ENCODE measurements at places on chromosomes 1 and 21. TPM values are rescaled to one million over a fixed set of nuclear protein-coding genes. Genes with fewer than 3 reads are reported as not detected.

Gene ST6GALNAC3
- 12.4 TPM for total RNA-seq

Gene APCS
- total RNA-seq = not detected

DNA sequence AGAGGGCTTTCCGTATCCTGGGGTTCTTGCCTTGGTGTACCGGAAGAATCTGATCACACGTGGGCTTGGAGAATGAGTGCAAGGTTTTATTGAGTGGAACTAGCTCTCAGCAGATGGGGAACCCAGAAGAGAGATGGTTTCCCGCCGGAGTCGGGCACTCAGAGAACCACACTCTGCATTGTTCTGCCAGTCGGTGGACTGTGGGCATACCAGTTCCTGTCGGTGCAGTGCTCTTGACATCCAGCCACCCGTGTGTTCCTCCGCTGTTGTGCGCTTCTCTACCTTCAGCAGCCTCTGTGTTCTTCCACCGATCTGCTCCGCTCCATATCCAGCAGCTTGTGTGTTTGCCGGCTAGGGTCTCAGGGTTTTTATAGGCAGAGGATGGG, 10.8 kb upstream of the PPIE start:
- no peak for DNase-seq

DNA sequence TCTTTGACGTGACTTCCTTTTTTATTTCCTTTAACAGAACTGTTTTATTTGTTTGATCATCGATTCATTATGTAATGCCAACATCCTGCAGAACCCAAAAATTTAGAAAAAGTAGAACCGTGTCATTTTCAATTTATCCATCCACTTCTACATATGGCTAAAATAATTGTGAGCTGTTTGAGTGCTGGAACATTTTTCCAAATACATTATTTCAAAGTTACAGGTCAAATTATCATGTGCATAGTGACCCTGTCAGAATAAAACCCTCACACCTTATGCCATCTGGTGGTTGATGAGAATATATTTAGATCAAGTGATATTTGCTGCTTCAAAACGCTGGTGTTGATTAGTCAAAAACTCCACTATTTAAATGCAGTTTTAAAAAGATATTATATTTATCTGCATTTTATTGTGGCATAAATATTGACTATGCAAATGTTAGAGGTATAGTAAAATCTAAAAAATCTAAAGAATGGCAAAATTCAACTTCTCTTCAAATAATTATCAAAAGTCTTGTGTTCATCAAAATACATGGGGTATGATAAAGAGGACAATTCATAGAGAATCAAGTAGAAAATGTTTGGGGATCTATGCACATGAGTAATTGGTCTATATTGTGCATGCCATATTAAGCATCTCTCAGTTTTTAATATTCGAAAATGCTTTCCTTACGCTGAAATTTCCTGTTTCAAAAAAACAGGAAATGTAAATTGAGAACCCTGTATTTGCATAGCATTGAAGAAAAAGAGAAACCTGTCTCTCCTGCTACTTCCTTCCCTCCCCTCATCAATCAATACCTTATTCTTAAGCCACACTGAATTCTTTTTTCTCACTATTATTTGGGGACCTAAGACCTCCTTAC, 39.7 kb downstream of the UBE2U start:
- no peak for DNase-seq

DNA sequence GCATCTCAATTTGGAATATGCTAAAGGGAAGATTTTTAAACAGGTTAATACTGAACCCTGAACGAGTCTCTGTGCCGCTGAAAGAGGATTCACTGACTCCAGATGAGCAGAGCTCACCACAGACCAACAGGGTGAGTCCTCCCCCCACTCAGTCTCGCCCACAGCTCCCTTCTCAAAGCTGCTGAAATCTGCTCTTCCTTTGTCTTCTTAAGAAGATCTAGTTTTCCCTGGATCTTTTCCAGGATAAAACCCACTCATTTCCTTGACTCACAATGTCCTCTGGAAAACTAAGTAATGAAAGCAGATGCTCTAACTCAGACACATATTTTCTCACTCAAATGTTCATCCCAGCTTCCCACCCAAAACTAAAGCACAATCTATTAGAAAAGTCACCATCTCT, 447.0 kb upstream of the PKN2 start:
- no peak for DNase-seq
